Progenitor cell of endocrine pancreas (in vitro differentiated cells): ENCODE measurements at places on chromosomes 12 and 14. TPM values are rescaled to one million over a fixed set of nuclear protein-coding genes. Genes with fewer than 3 reads are reported as not detected.

The PRPH gene
- total RNA-seq, result 0.60 and 0.62 TPM in 2 replicates

The DCN gene
- total RNA-seq, result 0.55 TPM in 1 of 2 replicates, not detected in the other

The DNAI7 gene
- total RNA-seq, result 3.1 and 3.3 TPM in 2 replicates

The DEGS2 gene
- 0.73 and 1.3 TPM in 2 replicates for total RNA-seq

The RNU4-1 gene
- 6,474 and 7,038 TPM in 2 replicates for total RNA-seq

The IQSEC3 gene
- total RNA-seq, result 1.4 and 2.5 TPM in 2 replicates

The CLEC9A gene
- not detected in 2 replicates for total RNA-seq

The PTPRR gene
- total RNA-seq, result 0.38 and 0.47 TPM in 2 replicates

The ZNF385A gene
- total RNA-seq, result 15.6 and 16.6 TPM in 2 replicates

The CD27 gene
- total RNA-seq, result not detected in 2 replicates
